ENCODE measurements at places on chromosomes 6 and 20.
A peak's percentile ranks its signal among the peaks of the same experiment; 100 is the strongest.

DNA sequence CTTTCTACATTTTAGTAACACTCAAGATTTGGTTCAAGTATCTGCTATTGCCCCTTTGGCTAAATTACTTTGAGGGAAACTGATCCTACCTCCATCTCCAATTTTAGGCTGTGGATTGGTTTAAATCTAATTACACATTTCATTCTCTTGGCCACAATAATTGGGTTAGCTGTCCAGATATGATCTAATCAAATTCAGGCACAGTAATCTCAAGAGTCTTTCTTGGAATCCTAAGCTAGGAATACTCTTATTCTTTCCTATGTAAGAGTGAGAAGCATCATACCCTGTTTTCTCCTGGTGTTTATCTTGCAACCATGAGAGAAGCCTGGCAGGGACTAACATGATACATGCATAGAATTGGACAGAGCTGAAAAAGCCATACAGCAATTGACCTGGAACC, 300.4 kb upstream of the MARCKS start:
- DNase-seq = no peak

DNA sequence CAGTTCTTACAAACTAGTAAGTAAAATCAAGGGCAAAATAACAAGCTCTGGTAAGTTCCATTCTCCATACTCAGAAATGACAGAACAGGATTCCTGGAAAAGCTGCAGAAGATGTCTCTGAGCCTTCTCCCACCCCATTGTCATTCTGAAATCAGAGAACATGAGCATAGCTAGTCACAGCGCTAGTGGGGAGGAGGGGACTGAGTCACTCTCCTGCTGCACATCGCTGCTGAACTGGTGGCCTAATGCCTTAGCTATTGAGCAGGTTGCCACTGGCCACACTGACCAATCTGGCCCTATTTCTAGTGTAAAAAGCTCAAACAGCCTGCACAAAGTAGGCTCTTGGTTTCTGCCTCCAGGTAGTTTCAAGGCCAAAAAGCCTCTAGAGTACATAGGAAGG, 26.1 kb upstream of the RIPPLY2 start:
- no peak for DNase-seq

- no peak for DNase-seq
Measured at GRCh38 chr6:52143551-52143950, 42.6 kb upstream of the IL17A start.

- DNase-seq = peak; percentile 11
Measured at GRCh38 chr6:145332011-145332410, 403.3 kb downstream of the EPM2A start.

- DNase-seq = no peak
Measured at GRCh38 chr6:136793363-136793762, 1.1 kb upstream of the MAP3K5 start.

DNA sequence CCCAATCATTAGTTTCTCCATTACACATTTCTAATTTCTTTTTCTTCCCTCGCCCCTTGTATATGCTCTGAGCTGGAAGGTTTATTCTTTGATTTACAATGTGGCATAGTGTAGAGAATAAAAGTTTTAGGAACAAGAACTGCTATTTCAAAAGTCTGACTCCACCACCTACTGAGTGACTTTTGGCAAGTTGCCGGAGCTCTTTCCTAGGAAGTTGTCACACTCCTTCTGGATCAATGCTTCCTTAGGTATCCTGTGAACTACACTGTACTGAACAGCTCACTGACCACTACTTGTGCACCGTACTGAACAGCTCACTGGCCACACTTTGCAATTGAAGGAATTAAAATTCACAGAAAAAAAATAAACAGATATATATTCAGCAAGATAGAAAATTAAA, 458.2 kb downstream of the FRK start:
- DNase-seq = no peak

DNA sequence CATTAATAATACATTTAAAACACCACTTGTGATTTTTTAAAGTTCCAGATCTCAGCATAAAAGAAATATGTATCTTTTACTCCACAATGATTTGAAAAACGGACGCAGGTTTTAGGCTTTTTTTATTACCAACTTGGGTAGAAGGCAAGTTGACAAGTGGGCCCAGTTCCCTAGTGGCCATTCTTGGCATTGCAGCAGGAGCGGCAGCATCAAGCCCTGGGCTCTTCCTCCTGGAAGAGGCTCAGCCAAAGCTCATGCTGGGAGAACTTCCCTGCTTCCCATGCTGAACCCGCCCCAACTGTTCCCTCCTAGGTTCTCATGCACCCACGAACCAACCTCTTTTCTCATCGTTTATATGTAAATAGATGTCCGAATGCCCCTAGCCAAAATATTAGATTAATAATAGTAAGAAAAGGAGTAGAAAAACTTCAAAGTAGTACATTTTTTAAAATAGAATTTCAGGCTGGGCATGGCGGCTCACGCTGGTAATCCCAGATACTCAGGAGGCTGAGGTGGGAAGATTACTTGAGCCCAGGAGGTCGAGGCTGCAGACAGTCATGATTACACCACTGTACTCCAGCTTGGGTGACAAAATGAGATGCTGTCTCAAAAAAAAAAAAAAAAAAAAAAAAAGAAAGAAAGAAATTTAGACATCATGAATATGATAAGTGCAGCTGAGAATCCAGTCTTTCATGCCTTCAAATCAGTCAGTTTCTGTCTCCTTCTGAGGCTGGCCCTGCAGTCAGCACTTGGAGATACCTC, 18.2 kb upstream of the MYB start:
- no peak for DNase-seq

GRCh38 chr20:53716395-53716794, 122.8 kb upstream of the ZNF217 start:
- no peak for DNase-seq

DNA sequence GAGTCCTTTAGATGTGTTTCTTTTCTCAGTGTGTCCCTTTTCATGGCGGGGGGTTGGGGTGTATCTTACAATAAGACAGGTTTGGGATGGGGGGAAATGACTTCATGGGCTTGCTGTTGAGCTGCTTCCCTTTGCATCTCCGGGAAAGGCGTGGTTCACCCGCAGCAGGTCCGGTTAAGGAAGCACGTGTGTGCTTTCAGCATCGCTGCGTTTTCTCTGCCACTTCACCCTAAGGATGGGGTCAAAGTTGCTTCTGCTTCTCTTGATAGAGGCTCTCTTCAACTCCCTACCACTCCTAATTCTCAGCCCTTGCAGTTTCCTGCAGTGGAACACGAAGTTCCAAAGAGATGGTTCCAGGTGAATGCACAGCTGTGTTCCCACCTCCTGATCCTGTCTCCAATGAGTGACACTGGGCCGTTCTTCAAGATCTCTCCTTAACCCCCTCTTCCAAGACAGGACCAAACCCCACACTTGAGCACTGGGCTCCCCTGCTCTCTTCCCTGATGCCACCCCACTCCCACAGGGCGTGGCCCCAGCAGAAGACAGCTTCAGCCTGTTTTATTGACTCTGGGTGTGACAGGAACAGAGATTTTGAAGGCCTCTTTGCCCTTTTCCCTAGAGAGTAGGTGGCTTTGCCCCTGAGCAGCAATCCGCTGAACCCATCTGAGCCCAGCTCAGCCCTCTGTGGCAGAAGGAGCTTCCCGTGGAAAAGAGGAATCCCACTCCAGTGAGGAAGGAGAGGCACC, 85.2 kb downstream of the PLEKHG1 start:
- DNase-seq = no peak

DNA sequence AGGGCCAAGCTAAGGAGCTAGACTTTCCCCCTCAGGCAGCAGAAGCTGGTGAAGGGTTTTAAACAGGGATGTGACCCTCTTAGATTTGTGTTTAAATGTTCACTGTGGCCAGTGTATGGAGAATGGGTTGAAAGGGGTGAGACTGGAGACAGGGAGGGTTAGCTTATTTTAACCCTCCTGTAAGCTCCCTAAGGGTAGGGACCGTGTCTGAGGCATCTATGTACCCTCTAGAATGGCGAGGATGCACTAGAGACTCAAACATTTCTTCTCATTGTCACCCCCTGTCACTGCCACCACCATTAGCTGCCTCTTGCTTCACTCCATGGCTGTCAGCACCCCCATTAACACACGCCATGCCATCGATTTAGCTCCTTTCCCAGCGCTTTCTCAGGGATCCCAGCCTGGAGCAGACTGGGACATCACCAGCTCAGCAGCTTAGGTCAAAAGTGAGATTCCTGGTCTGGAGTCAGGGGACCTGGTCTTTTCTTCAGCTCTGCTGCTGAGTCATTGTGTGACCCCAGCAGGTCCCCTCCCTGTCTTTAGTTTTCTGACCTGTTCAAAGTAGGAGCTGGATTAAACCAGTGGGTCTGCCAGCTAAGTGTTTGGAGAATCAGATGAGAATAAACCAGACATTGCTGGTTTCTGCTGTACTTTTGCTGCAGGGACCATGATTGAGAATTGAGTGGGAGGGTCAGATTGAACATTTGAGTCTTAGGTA, 1.1 kb upstream of the SLC22A7 start:
- no peak for DNase-seq

GRCh38 chr6:117561128-117561527, 41.2 kb downstream of the GOPC start:
- DNase-seq = no peak

- peak; percentile 85 for DNase-seq
Measured at GRCh38 chr6:55758156-55758937, 117.0 kb downstream of the BMP5 start.

DNA sequence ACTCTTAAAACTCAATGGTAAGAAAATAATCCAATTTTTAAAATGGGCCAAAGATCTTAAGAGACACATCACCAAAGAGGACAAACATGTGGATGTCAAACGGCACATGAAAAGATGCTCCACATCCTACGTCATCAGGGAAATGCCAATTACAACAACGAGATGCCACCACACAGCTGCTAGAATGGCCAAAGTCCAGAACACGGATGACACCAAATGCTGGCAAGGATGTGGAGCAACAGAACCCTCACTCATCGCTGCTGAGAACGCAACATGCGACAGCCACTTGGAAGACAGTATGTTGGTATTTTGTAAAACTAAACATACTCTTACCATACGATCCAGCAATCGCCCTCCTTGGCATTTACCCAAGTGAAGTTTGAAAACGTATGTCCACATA, 132.8 kb upstream of the CDH4 start:
- DNase-seq = no peak

- no peak for DNase-seq
Measured at GRCh38 chr6:148898376-148899014, 151.7 kb downstream of the UST start.

DNA sequence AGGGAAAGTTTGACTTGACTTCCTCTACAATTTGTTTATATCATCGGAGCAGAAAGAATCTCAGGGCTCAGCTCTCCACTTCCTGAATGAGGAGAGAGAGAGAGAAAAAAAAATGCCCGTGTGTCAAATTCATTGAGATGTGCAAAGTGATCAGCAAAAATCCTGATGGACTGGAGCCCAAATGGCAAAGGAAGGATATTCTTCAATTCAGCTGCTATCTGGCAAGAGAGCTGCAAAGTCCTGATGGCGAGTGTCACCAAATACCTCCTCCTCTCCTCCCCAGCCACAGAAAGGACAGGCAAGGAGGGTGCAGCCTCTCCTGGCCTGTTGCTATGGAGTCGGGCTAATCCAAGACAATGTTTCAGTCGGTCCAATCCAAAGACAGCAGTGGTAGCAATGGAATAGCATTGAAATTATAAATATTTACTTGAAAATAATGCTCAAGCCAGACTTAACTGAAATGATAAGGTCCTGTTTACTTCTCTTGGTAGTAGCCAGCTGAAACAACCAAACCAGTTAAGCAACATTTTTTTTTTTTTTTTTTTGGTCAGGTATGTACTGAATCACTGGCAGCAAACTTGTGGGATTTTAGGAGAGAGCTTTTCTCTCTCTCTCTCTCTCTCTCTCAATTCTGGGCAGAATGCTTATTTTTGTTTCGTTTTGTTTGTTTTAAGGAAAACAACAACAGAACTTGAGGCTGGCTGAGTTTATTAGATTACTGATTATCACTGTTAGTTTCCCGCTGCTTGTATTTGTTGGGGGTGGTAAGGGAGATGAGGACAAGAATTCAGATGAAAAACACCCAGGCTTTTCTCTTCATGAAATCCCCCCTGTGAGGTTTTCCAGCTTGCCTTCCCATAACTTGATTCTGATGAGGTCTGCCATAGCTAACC, 204.2 kb downstream of the BCAS1 start:
- DNase-seq = peak; percentile 34

- no peak for DNase-seq
Measured at GRCh38 chr6:143335865-143336264, 114.6 kb downstream of the ADAT2 start.

DNA sequence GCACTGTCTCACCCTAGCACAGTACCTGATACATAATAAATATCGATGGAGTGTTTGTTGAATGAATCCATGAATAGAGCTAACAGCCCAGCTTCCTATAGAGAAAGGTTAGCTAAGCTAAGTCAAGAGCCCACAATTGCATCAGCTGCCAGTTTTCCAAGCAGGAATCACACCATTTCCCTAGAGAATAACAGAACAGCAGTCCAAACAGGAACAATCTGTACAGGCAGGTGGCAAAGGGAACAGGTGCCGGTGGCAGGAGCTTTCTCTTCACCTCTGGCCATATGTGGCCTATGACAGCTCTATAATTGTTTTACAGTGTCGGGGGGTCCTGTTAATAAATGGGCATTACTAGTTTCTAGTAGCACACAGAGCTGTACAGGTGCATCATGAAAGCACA, 38.8 kb downstream of the ISM1 start:
- no peak for DNase-seq

DNA sequence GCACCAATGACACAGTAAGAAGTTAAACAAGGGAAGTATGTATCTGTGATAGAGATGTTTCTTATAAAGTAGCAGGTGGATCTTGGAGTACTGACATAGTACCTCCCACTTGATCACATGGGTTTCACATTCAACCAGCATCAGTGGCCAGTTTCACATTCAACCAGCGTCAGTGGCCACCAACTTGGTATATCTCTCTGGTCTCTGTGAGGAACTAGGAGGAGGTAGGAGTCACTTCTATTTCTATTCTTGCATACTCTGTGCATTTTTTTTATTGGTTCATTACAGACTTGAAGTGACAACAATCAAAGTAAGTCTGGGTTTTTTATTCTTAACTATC, 200.3 kb upstream of the SIM1 start:
- no peak for DNase-seq

DNA sequence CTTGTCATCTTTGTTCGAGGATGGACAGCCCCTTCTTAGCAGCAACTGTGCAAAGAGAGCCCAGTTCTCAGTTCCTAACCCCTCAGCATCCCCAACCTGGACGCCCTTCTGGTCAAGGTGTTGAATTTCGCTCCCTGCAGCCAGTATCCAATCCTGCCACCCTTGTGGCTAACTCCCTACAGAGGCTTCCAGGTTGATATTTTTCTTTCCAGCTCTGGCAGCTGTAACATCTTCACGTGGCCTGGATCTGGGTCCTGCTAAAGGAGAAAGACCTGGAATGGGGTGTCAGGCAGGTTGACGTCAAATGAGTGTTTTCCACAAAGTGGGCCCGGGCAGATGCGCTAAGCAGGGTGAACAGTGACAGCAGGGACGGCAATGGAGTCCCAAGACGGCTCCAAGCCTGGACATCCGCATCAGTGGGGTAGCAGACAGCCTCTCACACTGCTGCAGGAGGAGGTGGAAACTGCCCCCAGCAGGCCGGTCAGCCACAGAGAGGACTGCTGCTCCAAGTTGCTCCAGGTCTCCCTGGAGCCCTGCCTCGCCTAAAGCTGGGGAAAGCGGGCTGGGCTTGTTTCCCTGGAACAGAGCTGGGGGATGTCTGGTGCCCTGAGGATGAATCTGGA, 1.0 kb upstream of the YTHDF1 start:
- no peak for DNase-seq

- DNase-seq = peak; percentile 84
Measured at GRCh38 chr6:38404900-38405556, 234.7 kb downstream of the BTBD9 start.

Measured in RWPE1 (cell line).